ENCODE measurements at places on chromosomes 3 and 15. TPM values are rescaled to one million over a fixed set of nuclear protein-coding genes. Genes with fewer than 3 reads are reported as not detected.
A peak's percentile ranks its signal among the peaks of the same experiment; 100 is the strongest.

GRCh38 chr3:14884665-14885064 lies 62.7 kb upstream of the NR2C2 start:
- DNase-seq = no peak

GRCh38 chr3:32844322-32844654 lies 26.5 kb downstream of the TRIM71 start:
- no peak for DNase-seq

DNA sequence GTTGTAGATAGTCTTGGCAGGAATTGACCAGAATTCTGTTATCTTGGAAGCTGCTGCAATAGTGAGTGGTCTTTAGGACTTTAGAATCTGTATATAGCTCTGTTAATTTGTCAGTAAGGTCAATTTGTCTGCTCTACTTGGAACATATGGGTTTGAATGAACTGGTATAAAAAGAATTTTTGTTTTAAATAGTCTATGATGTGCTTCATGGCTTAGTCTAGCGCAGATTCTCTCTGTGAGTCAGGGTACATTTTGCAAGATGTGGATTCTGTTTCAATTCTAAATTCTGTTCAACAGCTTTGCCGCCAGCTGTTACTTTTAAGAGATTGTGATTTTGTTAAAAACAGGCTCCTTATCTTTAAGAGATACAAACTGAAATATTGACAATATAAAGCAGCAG lies 135.9 kb upstream of the AGBL1 start:
- DNase-seq = no peak

GRCh38 chr15:71083349-71083748 lies 31.9 kb upstream of the THSD4 start:
- DNase-seq = no peak

DNA sequence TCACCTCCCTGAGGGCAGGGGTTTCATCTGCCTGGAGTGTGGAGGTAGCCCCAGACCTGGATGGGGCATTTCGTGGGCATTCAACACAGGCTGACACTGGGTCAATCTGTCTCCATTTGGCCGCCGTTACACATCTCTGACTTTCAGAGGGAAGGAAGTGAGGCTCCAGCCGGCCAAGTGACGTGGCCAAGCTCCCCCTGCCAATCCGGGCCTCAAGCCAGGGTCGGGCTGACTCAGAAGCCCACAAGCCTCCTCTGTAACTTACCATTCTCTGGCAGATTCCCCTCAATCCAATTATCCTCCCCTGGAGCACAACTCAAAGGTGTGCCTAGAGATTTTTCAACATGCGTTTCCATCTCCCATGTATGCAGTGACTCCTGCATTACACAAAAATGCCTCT lies 227.6 kb downstream of the KLF13 start:
- DNase-seq = no peak

DNA sequence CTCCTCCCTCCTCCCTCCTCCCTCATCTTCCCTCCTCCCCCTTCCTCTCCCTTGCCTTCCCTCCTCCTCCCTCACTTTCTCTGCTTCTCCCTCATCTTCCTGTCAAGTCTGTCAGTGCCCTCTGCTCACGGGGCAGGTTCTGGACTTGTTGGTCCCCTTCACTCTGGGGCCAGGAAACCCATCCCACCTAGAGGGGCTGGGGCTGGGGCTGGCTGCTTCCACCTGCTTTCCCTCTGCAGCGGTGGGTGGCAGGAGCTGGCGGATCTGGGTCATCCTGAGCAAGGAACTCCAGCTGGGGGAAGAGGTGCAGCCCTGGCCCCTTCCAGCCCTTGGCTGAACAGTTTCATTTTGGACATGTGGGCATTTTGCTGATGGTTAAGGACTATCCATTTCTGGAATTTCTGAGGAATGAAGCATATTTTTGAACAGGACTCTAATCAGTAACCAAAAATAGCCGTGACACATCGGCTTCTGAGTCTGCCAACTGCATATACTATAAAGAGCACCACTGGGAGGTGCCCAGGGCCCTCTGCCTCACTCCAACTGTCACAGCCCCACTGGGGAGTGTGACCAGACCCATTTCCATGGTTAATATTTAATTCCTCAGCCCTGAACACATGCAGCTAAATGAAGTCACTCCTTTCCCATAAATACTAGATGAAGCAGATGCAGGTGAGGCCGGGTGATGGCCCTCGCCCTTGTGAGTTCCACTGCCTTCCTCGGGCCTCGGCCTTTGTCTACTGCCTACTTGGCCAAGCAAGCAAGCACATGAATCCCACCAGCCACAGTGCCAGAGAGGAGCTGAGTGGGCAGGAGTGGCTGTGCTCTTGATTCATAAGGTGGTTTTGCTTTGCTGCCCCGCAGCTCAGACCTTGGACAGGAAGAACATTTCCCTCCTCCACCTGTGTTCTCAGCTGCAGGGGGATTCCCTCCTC lies 39.8 kb downstream of the CHDH start:
- DNase-seq = no peak

- DNase-seq = no peak
Measured at GRCh38 chr3:127488141-127488672, 102.3 kb downstream of the TPRA1 start.

GRCh38 chr3:74614107-74614967 lies at the start of gene CNTN3:
TSS of gene CNTN3 (minus strand) at chr3:74614659. CDS start at chr3:74521112, 93,547 bp downstream.
- peak; percentile 4 for DNase-seq

The EFCC1 gene
- 1.6 TPM for polyA plus RNA-seq

The PPP1R14D gene
- polyA plus RNA-seq = 0.19 TPM

The LRRN1 gene
- polyA plus RNA-seq = 58.0 TPM

The PLSCR2 gene
- polyA plus RNA-seq = not detected

The UPK1B gene
- 0.11 TPM for polyA plus RNA-seq

The TFRC gene
- polyA plus RNA-seq = 58.9 TPM

The FANCD2OS gene
- polyA plus RNA-seq = 0.30 TPM

Data from forelimb muscle (tissue), 1 donor.